H9 (cell line): ENCODE measurements at places on chromosomes 7 and 10.

- DNase-seq: no peak
These were observed 134.6 kb upstream of the NPSR1 start for GRCh38 chr7:34523226-34523918.

GRCh38 chr10:89078724-89079672, 88.4 kb downstream of the FAS start:
- DNase-seq: no peak

DNA sequence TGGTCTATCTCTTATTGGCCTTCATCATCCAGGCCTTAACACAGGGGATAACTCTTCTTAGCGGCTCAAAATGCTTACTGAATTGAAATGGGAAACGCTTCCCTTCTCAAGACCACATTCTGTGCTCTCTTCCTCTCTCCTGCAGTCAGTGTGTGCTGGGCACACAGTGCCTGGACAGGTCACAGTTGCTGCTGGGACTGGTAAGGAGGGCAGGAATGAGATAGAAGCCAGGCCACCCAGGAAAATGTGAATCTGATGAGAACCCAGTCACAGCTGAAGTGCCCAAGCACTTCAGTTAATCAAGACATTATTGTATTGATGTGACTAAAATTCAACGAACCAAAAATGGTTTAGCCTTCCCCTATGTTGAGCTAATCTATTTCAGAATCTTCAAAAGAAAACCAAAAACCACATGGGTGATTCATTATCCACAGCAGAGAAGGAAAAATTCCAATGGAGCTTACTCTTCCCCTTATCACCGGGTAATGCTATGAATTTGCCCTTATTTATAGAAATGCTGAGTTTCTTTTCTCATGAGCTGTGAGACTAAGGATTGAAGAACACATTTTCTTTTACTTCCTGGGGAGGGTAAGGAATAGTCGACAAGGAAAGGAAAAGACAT, 41.2 kb upstream of the PLPP4 start:
- DNase-seq: no peak

DNA sequence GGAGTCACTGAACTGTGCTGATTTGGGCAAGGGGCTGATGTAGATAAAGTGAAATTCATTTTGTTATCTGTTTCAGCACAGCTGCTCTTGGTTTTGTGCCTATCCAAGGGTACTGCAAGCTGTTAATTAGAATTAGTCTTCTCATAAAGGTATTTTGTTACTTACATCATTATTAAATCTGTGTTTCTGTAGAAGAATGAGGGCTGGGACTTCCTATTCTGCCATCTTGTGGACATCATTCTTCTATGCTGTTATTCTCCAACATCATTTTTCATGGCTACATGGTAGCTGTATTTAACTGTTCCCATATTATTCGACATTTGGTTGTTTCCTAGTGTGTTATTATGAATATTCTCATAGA, 76.2 kb upstream of the CCDC71L start:
- no peak for DNase-seq

DNA sequence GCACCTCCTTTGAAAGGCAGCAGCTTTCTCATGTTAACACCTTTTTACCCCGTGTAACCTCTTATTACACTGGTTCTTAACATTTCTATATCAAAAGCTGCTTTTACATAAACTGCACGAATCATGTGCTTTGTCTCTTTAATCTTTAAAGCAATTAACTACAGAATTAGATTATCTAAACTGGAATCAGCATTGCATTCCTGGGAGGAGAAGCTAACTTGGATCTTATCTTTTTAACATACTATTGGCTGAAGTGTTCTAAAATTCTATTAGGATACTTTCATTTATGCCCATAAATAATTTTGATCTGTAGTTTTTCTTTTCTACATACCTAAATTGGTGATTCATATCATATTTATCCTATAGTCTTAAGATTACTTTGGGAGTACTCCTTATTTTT, 428.4 kb upstream of the IGFBP3 start:
- no peak for DNase-seq

DNA sequence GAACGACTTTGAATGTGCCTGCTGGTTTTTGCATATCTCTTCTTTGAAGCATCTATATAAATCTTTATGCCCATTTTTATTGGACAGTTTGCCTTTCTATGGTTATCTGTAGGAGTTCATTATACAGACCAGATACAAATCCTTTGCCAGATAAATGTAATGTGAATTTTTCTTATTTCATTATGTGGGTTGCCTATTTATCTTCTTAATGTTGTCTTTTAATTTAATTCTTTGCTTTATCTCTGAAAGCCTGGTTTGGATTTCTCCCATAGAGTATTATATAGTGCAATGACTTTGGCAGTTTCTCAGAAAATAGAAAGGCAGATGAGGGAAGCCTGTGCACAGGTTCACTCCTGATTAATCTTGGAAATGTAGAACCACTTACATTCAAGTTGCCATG, 1025.1 kb downstream of the GRM8 start:
- no peak for DNase-seq

- DNase-seq: no peak
These were observed 503.3 kb downstream of the TCERG1L start for GRCh38 chr10:130808243-130808642.
